Mucosa of descending colon (tissue), 3 donors: ENCODE measurements at places on chromosomes 2 and 18. TPM values are rescaled to one million over a fixed set of nuclear protein-coding genes. Genes with fewer than 3 reads are reported as not detected.

Gene PPM1G
- 64.1 TPM for total RNA-seq

GRCh38 chr2:236169151-236169721 lies 1.1 kb upstream of the GBX2 start:
- DNase-seq = no peak

DNA sequence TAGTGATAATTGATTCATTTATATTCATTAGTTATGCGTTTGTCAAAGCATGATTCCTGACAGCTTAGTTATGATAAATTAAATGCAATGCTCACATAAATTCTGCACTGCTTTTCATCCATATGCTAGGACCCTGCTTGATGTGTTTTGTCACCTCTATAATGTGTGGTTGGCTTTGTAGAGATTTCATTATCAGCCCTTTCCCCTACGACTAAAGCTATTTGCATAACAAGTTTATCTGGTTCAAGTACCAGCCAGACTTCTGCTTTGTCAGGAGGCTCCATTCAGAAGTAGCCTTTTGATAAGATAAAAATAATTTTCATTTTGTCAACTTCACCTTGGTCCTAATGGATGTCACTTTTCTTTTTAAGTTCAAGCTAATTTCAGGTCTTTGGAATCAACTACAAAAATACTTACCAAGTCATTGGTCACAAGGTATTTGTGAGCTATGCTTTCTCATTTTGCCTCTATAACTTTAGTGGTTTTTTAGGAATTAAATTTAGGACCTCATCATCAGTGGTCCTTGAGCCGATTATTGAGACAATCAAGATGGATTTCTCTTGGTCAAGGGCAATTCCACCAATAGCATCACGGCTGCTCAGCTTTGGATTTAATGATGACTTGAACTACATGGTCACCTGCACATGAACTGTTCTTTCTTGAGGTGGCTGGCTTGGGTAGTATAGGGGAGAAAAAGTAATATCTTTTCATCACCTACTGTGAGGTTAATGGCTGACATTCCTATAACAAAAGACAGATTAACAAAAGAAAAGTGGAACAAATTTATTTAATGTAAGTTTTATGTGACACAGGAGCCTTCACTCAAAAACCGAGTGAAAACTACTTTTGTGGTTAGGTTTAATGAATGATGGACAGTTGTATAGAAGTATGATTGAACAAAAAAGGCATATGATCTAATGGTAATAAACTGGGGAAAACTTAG lies 162.1 kb downstream of the MYO3B start:
- no peak for DNase-seq

DNA sequence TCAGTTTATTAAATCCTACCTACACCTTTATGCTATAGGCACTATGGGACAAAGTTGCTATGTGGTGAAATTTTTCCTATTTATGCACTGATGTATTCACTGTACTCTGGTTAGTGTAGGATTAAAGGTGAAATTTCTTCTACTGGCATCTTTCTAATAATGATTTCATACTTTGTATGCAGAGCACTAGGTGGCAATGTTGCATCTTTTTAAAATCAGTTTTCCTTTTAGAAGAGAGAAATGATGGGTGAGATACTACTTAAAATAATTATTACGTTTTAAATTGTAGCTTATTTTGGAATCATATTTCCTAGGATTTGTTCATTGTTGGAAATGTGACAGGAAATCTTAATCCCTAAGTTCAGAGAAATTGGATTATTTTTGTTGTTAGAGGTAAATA lies 150.9 kb downstream of the CD8B2 start:
- no peak for DNase-seq

DNA sequence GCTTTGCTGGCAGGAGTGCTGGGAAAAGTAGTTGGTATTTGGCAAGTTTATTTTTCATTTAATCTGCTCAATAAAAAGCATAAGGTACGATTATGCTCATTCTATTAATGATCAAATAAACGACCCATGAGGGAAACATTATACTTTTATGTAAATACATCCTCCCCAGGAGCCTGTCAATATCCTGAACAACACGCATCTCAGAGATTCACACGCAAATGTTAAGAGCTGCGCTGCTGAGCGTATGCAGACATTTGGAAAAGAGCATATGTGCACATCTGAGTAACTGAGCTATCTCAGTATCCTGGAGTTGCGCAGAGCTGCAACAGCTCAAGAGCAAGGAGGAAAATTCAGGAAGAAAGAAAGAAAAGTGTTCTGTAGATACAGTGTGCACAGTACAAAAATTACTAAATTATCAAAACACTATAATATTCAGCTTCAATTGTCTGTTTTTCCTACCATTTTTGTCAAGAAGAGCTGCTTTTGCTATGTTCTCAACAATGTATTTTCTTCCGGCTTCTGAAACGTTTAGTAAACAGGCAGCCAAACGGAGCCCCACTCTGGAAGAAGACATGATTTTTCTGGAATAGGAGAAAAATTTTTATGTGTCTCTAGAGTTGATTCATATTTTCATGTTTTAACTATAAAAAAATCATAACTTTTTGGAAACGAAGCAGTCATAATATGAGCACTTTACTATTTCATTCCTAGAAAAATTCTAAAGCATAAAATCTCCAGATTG lies 2.4 kb downstream of the FTCDNL1 start:
- no peak for DNase-seq

DNA sequence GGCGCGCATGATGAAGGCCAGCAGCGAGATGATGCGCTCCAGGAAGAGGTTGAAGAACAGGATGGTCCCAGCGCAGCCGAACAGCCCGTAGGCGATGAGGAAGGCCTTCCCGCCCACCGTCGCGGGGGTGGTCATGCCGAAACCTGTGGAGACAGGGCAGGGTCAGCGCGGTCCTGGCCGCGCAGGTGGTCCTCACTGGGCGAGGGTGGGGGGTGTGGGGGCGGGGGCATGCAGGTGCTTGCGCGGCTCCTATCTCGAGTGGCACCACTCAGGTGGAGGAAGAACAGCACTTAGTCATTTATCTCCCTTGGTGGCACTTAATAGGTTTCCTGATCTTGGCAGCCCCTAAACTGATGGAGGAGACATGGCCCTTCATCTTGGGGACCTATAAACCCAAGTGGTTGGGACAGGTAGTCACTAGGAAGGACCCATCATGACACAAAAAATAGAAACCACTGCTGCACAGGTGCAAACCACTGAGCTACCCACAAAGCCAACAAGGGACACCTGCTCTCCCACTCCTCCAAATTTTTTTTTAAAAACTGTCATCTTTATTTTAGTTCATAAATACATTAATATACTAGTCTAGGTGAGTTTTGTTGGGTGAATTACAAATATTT lies 118.8 kb downstream of the MSH2 start:
- DNase-seq = peak; percentile 53

DNA sequence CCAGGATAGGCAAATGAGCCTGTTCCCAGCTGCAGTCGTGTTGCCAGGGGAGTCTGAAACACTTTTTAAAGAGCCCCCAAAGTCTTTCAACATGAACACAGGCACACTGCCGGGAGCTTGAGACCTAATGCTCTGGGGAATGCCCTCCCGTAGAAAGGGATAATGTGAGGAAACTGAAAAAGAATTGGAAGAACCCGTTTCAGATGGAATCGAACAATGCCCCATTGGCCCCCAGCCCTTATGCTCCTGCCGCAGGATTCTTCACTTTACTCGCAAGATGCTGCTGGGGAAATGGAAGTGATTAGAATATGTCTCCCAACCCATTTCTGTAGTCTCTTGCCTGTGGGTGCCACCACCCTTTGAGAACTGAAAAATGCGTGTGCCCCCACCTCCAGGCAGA lies 136.3 kb upstream of the GATA6 start:
- no peak for DNase-seq

- no peak for DNase-seq
These were observed 241.2 kb upstream of the SKOR2 start for GRCh38 chr18:47492691-47493090.

Gene LRP2
- not detected for total RNA-seq

Gene GCG
- total RNA-seq = 47.4 TPM

- DNase-seq = no peak
These were observed 755.7 kb upstream of the HS6ST1 start for GRCh38 chr2:129074298-129074920.

- no peak for DNase-seq
These were observed 24.1 kb downstream of the ENOSF1 start for GRCh38 chr18:688323-688722.

Gene PCARE
- total RNA-seq = not detected

Gene LINC00305
- not detected for total RNA-seq

- no peak for DNase-seq
These were observed 2.5 kb upstream of the SP140L start for GRCh38 chr2:230324503-230324902.

DNA sequence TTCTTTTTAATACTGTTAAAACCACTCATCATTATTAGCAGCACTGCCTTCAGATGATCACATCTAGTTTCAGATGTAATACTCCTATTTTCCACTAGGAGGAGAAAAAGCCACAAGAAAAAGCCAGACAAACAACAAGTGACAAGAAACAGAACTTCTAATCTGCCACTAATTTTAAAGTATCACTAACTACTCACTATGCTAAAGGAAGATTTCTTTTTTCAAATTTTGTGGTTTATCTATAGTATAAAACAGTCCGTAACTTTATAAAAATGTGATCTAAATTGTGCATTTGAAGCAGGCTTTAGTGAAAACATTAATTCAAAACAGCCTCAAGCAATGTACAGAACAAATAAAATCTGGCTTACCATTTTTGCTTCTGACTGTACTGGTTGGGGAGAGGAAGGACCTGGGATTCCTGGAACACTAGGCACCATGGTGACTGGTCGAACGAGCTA lies 56.8 kb downstream of the ATF2 start:
- DNase-seq = no peak

- no peak for DNase-seq
These were observed 32.9 kb downstream of the OSBPL6 start for GRCh38 chr2:178227187-178227586.

DNA sequence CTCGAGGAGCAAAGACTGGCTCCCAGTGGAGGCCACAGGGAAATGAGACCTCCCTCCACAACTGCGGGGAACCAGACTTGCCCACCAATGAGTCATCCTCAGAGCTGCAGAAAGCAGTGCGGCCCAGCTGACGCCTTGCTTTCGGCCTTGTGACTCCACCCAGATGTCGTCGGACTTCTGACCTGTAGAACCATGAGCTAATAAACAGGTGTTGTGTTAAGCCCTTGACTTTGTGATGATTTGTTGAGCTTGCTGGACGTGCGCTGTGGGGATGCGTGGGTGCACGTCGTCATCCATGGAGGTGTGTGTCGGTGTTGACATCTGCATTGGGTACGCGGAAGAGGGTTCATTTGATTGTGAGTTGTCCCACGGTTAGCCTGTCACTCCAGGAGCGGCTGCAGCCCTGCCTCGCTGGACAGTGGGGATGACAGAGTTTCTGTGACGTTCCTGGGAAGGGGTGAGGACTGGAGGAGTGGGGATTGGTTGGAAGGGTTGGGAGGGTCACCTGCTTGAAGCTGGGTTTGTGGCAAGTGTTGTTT lies 154.1 kb downstream of the SH3BP4 start:
- no peak for DNase-seq

Gene BMP10
- total RNA-seq = not detected

GRCh38 chr2:217559084-217559483 lies 443.7 kb downstream of the TNS1 start:
- DNase-seq = no peak

Gene PAX8
- 4.8 TPM for total RNA-seq

DNA sequence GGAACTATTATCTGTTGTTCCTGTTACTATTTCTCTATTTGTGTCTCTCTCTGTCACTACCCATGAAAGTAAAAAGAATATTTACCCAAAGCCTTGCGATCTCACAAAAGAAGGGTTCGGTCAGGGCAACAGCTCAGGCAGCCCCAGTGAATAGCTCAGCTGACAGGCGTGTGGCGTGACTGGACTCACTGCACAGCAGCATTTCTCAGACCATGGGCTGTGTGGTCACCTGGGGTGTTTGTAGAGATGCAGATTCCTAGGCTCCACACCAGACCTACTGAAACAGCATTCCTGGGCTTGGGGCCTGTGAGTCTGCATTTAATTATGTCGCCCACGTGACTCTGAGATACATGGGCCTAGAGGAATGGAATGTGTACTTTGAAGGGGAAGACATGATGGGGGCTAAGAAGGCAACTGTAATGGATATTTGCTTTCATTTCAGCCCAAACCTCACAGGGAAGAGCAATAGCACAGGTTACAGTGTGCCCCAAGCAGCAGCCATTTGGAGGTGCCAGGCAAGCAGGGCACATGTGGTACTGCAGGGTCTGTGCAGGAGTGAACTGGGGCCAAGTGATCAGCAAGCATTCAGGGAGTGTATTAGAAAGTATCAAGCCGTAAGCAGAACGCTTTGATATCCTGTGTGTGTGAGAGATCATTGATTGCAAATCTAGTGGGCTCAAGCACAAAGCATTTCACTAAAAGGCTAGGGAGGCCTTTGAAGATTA lies 90.4 kb upstream of the RBMS1 start:
- no peak for DNase-seq

DNA sequence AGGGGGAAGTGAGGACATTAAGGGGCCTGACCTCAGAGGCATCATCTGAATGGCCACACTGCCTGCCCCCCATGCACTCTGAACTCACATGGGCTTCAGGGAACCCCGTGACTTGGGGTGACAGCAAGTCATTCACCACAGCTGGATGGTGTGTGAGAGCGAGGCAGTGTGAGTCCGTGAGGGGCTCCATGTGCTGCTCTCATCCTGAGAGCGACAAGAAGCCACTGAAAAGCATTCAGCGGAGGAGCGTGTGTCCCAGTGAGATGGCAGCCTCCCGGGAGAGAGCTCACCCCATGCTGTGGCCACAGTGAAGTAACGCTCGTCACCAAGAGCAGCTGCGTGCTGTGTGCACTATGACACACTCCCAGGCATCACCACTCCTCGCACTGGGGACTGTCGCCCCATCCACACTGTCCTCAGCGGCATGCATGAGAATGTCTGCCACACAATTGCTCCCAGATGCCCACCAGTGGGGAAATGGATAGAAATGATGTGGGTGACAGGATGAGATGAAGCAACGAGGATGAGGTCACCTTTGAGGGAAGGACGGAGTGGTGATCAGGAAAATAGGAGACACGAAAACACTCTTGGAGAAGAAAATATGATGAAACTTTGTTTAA lies 213.0 kb upstream of the RAB6C start:
- DNase-seq = no peak

Gene EPHA4
- total RNA-seq = 21.9 TPM

- DNase-seq = no peak
These were observed 104.0 kb downstream of the CYRIA start for GRCh38 chr2:16561676-16562075.

GRCh38 chr2:45973426-45973825 lies 322.0 kb downstream of the PRKCE start:
- DNase-seq = no peak
